ENCODE measurements at places on chromosomes 1 and 21.
A peak's percentile ranks its signal among the peaks of the same experiment; 100 is the strongest.

DNA sequence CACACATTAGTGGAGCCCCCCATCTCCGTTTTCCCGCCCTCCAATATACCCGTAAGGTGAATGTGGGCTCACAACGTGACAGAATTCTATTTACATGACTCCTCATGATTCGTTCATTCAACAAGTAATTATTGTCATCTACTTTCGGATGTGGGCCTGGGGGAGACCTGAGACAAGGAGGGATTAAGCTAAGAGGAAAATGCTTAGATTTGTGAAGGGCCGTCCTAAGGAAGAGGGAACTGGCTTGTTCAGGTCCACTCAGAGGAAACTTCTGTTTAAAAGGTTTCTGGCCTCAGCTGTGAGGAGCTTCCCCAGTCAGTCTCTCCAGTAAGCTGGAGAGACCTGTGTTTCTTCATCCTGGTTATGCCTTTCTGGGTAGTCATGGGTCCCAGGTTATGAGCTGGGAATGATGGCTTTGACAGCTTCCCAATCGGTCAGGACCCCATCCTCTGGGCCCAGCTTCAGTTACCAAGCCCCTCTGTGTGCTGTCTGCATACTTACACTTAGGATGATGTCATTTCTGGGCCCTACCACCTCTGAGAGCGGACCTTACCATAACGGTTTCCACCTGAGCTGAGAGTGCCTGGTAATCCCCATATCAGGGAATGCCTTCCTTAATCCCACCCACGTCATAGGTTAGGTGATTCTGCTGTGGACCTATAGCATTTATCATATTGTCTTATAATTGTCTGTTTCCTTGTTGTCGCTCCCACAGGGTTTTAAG lies 687 bp upstream of the ERI3 start:
- DNase-seq = no peak

- no peak for DNase-seq
These were observed at the start of gene SPRR2G for GRCh38 chr1:153150846-153151245. SPRR2G (minus strand) TSS chr1:153150890; CDS start chr1:153150110, 780 bp downstream.

- DNase-seq = no peak
These were observed 137.4 kb downstream of the KIF26B start for GRCh38 chr1:245292141-245292540.

GRCh38 chr1:24872061-24872850 lies 57.8 kb downstream of the RUNX3 start:
- DNase-seq = no peak

DNA sequence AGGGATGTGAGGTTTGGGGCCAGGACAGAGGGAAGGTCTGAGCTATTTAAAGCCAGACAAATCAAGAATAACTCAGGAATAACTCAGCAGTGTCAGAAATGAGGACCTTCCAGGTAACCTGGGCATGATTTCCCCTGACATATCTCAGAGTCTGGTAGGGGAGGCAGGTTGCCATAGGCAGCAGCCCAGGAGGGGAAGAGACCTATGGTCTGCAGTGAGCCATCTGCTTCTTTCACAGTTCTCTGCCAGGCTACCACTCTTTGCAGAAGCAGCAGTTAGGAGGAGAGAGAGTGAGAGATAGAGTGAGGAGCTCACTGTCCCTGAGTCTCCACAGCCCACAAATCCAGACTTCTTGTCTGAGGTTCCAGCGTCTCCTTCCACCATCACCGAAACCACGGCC lies 6.3 kb upstream of the VSIG8 start:
- no peak for DNase-seq

DNA sequence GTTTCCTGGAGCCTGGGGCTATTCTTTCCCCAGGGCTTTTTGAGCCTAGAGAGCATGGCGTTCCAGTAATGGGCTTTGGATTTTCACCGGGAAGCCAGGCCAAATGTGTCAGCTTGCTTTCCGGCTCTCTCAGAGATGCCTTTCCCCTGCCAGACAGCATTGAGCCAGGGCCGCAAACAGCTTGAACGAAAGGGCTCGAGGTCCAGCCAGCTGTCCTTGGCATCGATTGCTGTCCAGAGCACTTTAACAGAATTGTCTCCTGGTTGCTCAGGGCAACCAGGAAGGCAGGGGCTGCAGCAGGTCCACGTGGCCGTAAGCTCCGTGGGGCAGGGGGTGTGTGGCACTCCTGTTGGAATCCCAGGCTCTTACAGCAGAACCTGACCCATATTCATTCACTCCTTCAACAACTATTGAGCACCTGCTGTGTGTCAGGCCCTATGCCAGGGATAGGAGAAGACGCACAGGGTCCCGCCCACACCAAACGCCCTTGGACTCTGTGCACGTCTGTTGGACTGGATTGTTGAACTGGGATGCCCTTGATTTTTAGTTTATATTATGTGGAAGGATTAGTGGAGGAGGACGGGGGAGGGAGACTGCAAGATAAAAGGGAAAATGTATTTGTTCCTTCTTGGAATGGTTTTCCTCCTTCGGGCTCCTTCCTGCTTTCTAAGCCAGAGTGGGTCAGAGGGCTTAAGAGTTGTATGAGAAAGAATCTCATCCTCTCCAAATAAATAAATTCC lies 38.7 kb upstream of the EFHD2 start:
- DNase-seq = no peak

DNA sequence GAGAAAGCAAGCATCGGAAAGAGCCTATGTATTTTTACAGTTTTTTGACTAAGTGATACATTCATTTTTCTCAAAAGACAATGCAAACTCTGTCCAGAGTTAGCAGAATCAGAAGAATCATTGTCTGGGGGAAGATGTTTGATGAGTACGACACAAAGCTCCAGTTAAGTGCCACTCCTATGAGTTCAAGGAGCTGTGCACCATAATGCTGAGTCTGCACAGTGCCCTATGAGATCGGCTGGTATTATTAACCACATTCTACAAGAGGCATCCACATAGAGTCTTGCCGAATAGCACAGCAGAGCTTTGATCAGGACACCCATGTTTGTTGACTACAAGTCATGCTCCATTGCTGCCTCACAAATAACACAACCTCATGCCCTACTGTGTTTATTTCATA lies 54.9 kb upstream of the RAP1GAP start:
- no peak for DNase-seq

GRCh38 chr1:208935517-208936187 lies 647.9 kb upstream of the CAMK1G start:
- no peak for DNase-seq

DNA sequence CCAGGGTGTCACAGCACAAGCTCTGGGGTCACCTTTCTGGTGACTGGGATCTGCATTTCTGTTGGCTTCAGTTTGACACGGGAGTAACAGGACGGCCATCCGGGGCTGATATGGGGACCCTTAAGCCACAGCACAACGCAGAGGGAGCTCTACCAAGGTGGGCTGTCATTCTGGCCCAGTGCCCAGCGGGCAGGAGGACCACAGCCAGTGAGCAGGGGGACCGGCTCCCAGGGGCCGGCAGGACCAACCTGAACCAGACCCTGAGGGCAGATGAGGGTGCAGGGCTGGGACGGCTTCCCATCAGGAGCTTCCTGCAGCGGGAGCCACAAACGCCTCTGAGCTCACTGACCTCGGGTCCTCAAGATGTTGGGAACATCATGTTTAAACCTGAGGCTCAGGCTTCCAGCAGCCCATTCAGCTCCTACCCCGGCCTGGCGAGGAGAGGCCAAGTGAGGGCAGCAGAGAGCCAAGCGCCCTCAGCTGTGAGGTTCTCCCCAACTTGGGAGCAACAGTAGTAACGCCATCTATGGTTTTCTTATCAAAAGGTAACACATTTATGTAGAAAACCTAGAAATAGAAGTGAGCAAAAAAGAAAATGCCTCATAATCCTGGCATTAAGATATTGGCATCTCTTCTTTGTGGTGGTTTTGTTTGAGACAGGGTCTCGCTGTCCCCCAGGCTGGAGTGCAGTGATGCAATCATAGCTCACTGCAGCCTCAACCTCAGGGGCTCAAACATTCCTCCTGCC lies 26.8 kb downstream of the TMEM201 start:
- peak; percentile 13 for DNase-seq

DNA sequence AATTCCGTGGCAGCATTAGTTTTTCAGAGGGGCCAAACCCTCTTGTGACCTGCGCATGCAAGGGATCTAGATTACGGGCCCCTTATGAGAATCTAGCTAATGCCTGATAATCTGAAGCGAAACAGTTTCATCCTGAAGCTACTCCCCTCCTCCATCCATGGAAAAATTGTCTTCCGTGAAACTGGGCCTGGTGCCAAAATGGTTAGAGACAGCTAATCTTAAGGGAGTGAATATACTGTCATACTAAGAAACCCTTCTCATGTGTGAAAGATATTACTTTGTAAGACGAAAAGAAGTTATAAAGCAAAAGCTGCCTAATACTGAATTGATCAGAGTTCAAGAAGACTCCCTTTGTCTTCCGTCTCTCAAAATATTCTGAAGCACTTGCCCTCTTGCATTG lies 166.3 kb downstream of the DUSP10 start:
- peak; percentile 40 for DNase-seq

- peak; percentile 74 for DNase-seq
These were observed 64.0 kb downstream of the PLPPR5 start for GRCh38 chr1:98940722-98941079.

- DNase-seq = no peak
These were observed 3.7 kb upstream of the UCK2 start for GRCh38 chr1:165823552-165824268.

DNA sequence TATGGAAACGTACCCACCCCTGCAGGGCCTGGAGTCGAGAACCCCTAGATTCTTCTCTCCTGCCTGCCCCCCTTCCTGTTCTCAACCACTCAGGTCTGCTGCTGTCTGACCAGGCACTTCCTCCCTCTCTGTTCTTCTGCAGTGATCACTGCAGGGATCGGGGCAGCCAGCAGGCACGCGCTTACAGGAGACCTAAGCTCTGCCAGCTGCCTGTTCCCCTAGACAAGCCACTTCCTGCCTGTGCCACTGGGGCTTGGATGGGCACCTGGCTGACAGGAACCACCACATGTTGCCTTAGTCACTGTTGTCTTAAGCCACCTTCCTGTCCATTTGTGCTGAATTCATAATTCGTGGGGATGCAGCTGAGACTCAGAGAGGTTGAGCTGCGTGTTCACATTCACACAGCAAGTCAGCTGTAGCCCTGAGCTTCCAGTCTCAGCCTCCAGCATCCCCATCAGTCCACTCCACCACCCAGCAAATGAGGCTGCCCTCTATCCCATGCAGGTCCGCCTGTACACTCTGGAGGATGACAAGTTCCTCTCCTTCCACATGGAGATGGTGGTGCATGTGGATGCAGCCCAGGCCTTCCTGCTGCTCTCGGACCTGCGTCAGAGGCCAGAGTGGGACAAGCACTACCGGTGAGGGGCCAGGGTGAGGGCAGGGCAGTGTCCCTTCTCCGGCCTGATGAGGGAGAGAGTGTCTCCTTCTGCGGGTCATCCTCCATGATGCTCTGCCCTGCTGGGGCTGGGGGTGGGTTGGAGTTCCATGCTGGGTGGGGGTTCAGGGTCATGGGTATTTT lies 18.6 kb downstream of the FAM151A start:
- no peak for DNase-seq

GRCh38 chr1:35707601-35708440 lies 10.9 kb downstream of the C1orf216 start:
- peak; percentile 36 for DNase-seq

GRCh38 chr1:71210718-71211117 lies 129.9 kb upstream of the ZRANB2 start:
- peak; percentile 1 for DNase-seq

DNA sequence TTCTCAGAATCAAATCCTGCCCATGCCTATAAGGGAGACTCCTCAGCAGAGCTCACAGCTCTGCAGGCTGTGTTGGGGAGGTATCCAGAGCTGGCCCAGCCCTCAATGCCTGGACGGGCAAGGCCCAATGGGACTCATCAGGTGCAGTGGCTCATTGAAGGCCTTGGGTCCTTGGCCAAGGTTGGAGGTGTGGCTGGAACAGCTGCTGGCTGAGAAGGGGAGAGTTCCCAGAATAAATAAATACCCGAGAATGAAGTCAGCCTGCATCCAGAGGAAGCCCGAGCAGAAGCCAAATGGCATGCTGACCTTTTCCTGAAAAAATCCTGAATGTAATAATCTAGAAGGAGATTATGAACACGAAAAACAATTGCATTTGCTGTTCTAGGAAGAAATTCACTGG lies 25.2 kb upstream of the IKBKE start:
- DNase-seq = peak; percentile 32

GRCh38 chr1:230047114-230047865 lies 19.7 kb upstream of the GALNT2 start:
- DNase-seq = no peak

- DNase-seq = no peak
These were observed 15.2 kb downstream of the SAMD11 start for GRCh38 chr1:938711-939489.

- DNase-seq = no peak
These were observed 159.6 kb upstream of the FGGY start for GRCh38 chr1:59137276-59137615.

DNA sequence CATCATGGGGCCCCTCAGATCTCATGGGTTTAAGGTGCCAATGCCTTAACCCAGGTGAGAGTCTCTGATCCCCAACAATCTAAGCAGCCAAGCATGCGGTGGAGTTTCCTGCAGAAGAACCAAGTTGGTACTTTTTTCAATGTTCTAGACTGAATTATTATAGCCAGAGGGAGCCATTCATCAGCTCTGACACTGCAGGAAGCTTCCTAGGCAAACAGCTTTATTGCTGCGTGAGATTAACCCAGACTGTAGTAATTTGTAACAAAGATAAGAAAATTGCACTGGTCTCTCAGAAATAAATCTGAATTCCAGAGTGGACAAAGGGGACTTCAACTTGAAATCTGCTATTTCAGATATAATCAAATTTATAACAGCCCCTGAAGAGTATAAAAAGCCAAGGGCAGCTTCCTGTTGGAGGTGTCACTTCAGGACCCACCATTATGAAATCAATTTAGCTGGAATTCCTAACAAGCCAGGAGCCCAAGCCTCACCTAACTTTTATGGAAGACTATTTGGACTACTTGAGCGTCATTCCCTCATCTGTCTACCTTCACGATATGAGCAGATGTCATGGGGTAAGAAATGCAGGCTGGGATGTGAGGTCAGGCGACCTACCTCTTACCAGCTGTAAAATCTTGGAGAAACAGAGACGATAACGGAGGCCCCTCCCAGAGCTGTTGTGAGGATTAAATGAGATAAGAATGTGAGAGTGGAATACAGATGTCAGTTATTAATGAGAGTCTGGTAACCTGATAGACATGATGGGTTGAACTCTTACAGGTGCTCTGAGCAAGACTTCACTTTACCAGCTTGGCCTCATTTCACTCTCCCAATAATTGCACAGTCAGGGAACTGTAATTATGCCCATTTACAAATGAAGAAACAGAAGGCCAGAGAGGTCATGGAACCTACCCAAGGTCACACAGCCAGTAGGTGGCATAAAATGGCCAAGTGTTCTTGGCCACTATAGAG lies 135.1 kb downstream of the RRAGC start:
- no peak for DNase-seq
